ENCODE measurements at places on chromosomes 1 and 21. TPM values are rescaled to one million over a fixed set of nuclear protein-coding genes. Genes with fewer than 3 reads are reported as not detected.

Gene OPTC
- total RNA-seq: not detected

Gene ODF2L
- total RNA-seq: 40.3 TPM

Gene RPTN
- not detected for total RNA-seq

Gene ALX3
- not detected for total RNA-seq

Gene DENND2C
- 3.2 TPM for total RNA-seq

Gene TNFSF4
- 127 TPM for total RNA-seq

Gene HLX
- 8.7 TPM for total RNA-seq

Gene CELA3B
- not detected for total RNA-seq

Gene TMEM82
- not detected for total RNA-seq

- no peak for DNase-seq
These were observed 72.5 kb downstream of the ZNF326 start for GRCh38 chr1:90067194-90067931.

DNA sequence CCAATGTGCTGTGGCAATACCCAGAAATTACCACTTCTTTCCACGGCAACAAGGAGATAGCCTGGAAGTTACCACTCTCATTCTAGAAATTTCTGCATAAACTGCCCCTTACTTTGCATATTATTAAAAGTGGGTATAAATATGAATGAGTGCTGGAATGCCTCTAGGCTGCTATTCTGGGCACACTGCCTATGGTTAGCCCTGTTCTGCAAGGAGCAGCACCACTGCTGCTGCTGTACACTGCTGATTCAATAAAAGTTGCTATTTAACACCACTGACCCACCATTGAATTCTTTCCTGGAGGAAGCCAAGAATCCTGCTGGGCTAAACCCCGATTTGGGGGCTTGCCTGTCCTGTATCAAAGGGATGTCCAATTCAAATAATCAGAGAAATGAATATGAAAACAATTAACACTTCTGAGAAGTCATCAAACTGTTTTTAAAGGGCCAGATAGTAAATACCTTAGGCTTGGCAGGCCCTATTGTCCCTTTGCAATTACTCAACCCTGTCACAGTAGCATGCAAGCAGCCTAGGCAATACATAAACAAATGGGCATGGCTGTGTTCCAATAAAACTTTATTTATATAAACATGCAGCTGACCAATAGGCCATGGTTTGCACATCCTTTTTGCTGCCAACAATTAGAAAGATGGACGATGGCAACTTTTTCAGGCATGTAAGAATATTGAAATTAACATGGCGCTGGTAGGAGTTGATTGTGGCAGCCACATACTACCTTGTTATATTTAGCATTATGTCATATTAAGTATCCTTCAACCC lies 369.4 kb upstream of the B3GALT2 start:
- no peak for DNase-seq

DNA sequence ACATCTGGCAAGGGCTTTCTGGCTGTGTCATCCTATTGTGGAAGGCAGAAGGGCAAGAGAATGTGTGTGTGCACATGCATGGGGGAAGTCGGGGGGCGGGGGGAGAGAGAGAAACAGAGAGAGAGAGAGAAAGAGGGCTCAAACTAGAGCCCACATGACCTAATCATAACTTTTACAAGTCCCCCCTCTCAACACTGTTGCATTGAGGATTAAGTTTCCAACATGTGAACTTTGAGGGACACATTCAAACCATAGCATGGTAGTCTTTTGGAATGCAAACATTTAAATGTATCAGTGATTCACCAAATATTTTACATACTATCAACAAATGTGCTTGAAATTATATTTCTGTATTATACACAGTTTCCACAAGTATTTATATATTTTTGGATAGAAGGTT lies 655.4 kb upstream of the B3GALT2 start:
- DNase-seq: no peak

- DNase-seq: peak; percentile 59
These were observed 53.8 kb downstream of the ABCA4 start for GRCh38 chr1:94067196-94067595.

DNA sequence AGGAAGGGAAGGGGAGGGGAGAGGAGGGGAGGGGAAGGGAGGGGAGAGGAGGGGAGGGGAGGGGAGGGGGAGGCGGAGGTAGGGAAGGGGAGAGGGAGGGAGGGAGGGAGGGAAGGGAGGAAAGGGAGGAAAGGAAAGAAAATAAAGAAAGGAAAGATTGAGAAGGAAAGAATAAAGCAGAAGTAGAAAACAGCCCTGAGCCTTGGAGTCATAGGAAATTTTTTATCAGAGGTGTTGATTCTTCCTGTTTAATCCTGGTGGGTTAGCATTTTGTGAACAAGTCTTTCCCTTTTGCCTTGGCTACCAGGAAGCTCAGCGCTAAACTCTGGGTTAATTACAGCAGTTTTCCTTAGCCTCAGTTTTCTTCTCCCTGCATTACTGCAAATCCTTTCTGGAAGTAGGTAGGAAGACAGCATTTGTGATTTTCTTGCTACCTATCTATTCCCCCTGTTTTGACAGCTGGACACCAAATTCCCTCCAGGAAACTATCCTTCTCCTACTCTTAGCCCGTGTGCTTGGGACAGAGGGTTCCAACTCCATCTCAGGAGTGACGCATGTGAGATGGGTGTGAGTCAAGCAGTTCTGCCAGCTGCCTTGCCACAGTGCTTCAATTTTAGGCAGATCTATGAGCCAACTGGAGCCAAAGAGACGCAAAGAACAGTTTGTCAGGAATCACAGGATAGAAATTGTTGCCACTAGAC lies 26.9 kb downstream of the TOMM20 start:
- no peak for DNase-seq

GRCh38 chr1:210653771-210654170 lies 325.1 kb downstream of the HHAT start:
- DNase-seq: no peak

- no peak for DNase-seq
These were observed 99.6 kb downstream of the GABPA start for GRCh38 chr21:25834381-25834780.

GRCh38 chr1:179124873-179125272 lies 43.0 kb downstream of the TOR3A start:
- no peak for DNase-seq

DNA sequence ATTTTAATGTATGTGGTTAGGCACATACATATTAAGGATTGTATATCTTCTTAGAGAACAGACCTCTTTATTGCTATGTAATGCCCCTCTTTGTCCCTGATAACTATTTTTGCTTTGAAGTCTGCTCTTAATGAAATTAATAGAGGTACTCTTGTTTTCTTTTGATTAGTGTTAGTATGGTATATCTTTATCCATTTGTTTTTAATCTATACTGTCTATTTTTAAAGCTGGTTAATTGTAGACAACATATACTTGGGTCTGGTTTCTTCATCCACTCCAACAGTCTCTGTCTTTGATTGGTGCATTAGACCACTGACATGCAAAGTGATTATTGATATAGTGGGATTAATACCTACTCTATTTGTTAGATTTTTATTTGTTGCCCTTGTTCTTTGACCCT lies 36.0 kb downstream of the LEPR start:
- DNase-seq: no peak

DNA sequence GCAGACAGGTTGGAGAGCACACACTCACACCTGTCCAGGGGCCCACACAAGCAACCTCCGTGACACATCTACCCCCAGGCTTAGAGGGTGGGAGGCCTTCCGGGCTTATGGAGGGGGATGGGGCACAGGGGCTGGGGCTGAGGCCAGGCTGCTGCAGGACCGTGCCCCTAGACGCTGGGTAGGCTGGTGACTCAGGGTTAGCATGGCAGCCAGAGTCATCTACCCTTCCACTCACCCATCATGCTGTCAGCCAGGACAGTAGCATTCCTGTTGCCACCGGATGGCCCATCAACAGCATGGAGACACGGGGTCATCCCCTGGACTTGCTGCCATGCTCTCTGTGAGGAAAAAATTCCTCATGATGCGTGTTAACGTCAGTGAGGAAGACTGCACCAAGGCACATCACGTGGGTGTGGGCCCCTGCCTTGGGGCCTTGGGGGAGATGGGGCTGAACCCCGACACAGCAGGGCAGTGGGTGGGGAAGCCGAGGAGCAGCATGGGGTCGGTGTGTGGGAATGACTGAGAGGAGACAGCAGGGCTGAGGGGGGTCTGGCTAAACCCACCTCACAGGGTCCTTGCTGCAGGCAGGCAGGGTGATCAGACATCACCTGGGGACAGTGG lies 52.8 kb downstream of the WNT9A start:
- no peak for DNase-seq

- peak; percentile 42 for DNase-seq
These were observed 587 bp downstream of the TMEM53 start for GRCh38 chr1:44673675-44674112.

- no peak for DNase-seq
These were observed 31.6 kb downstream of the MAPKAPK2 start for GRCh38 chr1:206716159-206716869.

GRCh38 chr1:202576816-202577215 lies 133.4 kb downstream of the SYT2 start:
- DNase-seq: peak; percentile 69

DNA sequence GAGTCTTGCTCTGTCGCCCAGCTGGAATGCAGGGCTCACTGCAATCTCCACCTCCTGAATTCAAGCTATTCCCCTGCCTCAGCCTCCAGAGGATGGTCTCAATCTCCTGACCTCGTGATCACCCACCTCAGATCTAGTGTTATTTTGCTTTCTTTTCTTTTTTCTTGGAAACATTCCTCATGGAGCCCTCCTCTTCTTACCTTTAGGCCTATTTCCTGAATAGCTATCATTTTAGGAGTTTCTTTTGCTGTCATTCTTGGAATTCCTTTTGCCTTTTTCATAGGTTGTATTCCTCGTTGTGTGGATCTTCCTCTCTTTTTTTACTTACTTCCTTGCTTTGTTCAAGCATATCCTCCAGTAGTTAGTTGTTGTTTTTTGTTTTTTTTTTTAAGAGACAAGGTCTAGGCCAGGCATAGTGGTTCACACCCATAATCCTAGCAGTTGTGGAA lies 173.8 kb downstream of the RASAL2 start:
- peak; percentile 16 for DNase-seq

DNA sequence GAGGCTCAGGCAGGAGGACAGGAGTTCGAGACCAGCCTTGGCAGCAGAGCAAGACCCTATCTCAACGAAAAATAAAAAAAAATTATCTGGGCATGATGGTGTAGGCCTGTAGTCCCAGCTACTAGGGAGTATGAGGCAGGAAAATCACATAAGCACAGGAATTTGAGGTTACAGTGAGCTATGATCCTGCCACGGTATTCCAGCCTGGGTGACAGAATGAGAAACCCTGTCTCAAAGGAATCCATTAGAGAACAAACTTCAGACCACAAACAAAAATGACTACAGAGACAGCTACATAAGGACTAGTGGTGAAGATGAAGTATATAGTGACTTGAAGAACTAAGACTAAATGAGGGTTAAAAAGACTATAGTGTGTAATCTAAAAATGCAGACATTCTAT lies 233.1 kb downstream of the RERE start:
- DNase-seq: no peak

DNA sequence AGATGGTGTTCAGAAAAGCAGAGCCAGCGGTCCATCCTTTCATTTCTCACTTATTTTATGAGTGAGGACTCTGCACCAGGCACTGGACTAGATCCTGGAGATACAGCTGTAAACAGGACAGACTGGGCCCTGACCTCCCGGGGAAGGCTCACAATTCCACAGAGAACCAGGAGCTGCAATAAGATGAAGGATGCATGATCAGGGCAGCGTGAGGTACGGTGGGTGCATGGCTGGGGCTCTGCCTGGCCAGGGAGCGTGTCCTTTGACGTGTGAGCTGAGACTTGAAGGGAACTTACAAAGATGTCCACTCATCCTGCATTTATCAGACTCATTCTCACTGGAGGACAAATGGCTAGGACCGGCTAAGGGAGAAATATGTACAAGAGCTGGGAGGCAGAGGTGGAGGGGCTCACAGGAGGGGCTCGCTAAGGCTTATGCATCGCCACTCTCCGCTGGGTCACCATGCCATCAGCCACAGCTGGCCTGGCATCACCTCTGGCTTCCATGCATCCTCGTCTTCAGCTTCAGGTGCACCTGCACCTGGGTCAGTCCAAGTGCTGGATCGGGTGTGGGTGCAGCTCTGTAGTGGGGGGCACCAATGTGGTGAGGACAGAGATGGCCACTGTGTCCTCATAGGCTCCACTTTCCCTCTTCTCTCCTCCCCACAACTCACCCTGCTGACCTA lies 213.9 kb downstream of the TOMM20 start:
- no peak for DNase-seq

- DNase-seq: no peak
These were observed 32.7 kb upstream of the KIRREL1 start for GRCh38 chr1:157960773-157961172.

- DNase-seq: no peak
These were observed 138.6 kb downstream of the NRIP1 start for GRCh38 chr21:14926186-14926585.

Data from fibroblast of villous mesenchyme (primary cell).